ENCODE measurements at places on chromosomes 3 and 15. TPM values are rescaled to one million over a fixed set of nuclear protein-coding genes. Genes with fewer than 3 reads are reported as not detected.
A peak's percentile ranks its signal among the peaks of the same experiment; 100 is the strongest.

DNA sequence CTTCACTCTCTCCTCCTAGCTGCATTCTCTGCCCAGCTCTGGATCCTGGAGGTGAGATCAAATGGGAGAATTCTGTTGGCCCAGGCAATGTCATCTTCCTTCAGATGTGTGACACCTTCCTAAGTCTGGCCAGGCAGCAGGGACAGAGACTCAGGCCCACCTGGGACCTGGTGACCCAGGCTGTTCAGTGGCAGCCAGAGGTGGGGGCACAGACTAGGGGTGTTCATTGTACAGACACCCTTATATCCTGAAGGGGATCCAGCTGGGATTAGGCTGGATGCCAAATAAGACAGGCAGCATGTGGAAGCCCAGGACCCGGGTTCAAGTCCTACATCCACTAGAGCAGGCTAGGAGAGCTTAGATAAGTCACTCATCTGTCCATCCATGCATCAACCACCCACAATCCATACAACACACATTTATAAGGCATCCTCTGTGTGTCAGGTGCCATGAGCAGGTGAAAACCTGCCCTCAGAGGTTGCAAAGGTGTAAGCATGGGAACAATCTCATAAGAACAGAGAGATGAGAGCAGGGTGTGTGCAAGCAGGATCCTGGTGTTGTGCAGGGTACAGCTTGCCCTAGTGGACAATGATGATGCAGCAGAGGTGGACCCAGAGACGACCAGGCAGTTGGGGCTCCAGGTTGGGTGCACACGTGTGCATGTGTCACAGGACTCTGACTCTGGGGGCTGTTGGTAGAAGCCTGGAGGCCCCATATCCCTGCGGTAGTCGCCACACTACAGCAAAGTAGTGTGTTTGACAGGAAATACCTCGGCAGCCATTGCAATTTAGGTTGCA is 18.3 kb upstream of the RPL29 start:
- DNase-seq: no peak
- H3K27me3 ChIP-seq: no peaks in the 10 kb centered on the region
- H3K4me1 ChIP-seq: peaks cover 9% of the 10 kb centered on the region
- no peak overlapping the region for H3K4me3 ChIP-seq

Gene PLCB2
- total RNA-seq: 90.5 TPM

DNA sequence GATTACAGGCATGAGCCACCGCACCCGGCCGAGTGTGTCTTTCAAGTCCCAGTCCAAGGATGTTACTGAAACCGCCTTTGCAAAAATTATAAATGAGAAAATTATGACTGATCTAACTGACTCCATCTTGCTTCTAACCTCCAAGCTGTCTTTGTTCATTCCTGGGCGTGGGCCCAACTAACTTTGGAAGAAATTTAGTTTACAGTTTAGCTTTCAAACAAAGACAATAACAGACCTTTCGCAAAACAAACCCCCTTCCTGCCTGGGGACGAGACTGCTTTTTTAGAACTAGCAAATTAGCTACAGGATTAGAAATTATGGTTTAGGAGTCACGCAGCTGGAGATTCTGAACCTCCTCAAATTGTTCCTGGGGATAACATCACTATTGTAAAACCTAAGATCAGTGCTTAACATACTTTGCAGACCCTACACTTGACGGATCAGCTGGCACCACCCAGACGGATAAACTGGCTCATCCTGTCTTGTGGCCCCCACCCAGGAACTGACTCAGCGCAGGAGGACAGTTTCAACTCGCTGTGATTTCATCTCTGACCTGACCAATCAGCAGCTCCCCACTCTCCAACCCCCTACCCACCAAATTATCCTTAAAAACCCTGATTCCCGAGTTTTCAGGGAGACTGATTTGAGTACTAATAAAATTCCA is 23.8 kb downstream of the NANOGP8 start:
- H3K36me3 ChIP-seq: no peaks in the 10 kb centered on the region
- H3K27me3 ChIP-seq: no peaks in the 10 kb centered on the region
- no peak for DNase-seq
- no peaks in the 10 kb centered on the region for H3K4me1 ChIP-seq
- no peak overlapping the region for H3K27ac ChIP-seq

DNA sequence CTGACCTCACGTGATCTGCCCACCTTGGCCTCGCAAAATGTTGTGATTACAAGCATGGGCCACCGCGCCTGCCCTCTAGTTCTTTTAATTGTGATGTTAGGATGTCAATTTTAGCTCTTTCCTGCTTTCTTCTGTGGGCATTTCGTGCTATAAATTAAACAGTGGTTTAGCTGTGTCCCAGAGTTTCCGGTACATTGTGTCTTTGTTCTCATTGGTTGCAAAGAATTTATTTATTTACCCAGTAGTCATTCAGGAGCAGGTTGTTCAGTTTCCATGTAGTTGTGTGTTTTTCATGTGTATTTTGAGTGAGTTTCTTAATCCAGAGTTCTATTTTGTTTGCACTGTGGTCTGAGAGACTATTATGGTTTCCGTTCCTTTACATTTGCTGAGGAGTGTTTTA is 30.1 kb downstream of the MYRIP start:
- no peaks in the 10 kb centered on the region for H3K4me1 ChIP-seq
- no peak for DNase-seq
- H3K27ac ChIP-seq: no peak overlapping the region
- no peaks in the 10 kb centered on the region for H3K36me3 ChIP-seq
- no peak overlapping the region for H3K4me3 ChIP-seq
- no peaks in the 10 kb centered on the region for H3K27me3 ChIP-seq

- H3K27ac ChIP-seq: no peak overlapping the region
- no peaks in the 10 kb centered on the region for H3K4me1 ChIP-seq
- H3K36me3 ChIP-seq: no peaks in the 10 kb centered on the region
These were observed 1.0 kb upstream of the TBC1D21 start for GRCh38 chr15:73872346-73872745.

DNA sequence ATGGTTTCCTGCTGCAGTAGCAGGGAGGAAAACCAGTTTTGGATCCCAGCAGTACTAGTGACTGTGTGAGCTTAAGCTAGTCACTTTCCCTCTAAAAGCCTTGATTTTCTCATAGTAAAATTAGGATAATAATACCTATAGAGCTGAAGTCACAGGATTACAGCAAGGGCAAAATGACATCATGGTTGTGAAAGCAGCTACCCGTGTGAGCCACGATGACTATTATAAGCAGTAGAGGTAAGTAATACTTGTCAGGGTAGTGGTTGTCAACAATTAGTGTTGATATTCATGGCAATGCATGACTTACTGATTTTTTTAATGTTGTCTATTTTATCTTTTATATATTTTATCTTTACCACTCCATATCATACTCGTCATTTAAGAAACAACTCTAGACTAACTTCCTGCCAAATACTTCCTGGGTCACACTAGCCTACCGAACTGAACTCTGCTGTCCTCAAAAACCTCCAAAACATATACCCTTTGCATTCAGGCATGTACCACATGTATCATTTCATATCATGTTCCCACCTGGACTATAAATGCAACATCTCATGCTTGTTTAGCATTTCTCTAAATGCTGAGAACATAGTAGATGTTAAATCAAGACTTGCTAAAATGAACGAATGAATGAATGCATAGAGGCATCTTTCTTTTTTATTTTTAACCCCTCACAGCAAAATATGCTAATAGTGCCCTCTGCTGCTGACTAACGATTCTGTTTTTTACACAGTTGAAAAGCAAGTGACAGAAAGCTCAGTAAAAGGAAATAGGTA is 172.6 kb downstream of the P3H2 start:
- H3K4me3 ChIP-seq: no peak overlapping the region
- H3K27ac ChIP-seq: no peak overlapping the region
- H3K36me3 ChIP-seq: no peaks in the 10 kb centered on the region

- H3K4me3 ChIP-seq: peak within 1 kb of the TSS; percentile 59
- H3K27me3 ChIP-seq: peaks cover 32% of the 10 kb centered on the region
- H3K36me3 ChIP-seq: no peaks in the 10 kb centered on the region
- DNase-seq: peak; percentile 72
- H3K27ac ChIP-seq: no peak within 1 kb of the TSS
These were observed at the start of gene ESYT3 for GRCh38 chr3:138434276-138434874. Gene ESYT3 (plus strand): TSS chr3:138434616. CDS start chr3:138434799, 183 bp downstream.

- H3K4me1 ChIP-seq: peaks cover 5% of the 10 kb centered on the region
- H3K4me3 ChIP-seq: no peak overlapping the region
- no peaks in the 10 kb centered on the region for H3K36me3 ChIP-seq
- no peak overlapping the region for H3K27ac ChIP-seq
- peaks cover 42% of the 10 kb centered on the region for H3K27me3 ChIP-seq
These were observed 121.2 kb downstream of the TLE3 start for GRCh38 chr15:69976366-69976994.

- no peak for DNase-seq
- no peak within 1 kb of the TSS for H3K4me3 ChIP-seq
- no peaks in the 10 kb centered on the region for H3K36me3 ChIP-seq
- peaks cover 9% of the 10 kb centered on the region for H3K27me3 ChIP-seq
These were observed at the start of gene ACP3 for GRCh38 chr3:132317229-132317948. Gene ACP3 (plus strand): TSS chr3:132317407. CDS start chr3:132317457, 50 bp downstream.

Gene SLC28A1
- total RNA-seq: not detected

Gene WDR49
- total RNA-seq: not detected

GRCh38 chr3:29314727-29315088 is 33.8 kb downstream of the RBMS3 start:
- H3K4me1 ChIP-seq: no peaks in the 10 kb centered on the region
- no peaks in the 10 kb centered on the region for H3K36me3 ChIP-seq
- no peak overlapping the region for H3K27ac ChIP-seq
- no peaks in the 10 kb centered on the region for H3K27me3 ChIP-seq
- DNase-seq: no peak

DNA sequence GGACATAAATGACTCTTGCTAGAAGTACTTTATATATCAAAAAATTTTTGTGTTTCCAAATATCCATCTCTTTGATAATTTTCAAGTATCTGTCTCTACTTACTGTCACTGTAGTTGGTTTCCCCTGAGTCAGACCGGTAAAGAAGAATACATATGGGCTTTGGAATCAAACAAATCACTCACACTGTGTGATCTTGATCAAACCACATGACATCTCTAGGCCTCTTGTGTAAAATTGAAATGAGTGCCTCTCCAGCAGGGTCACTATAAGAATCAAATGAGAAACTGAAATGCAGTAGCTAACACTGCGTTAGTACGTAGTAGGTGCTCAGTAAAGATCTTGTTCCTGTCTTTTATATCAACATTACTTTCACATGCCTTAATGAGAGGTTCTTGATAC is 314.6 kb upstream of the STT3B start:
- no peak for DNase-seq
- H3K4me3 ChIP-seq: no peak overlapping the region
- peaks cover 4% of the 10 kb centered on the region for H3K36me3 ChIP-seq
- H3K27me3 ChIP-seq: no peaks in the 10 kb centered on the region

Gene GOLGA6B
- total RNA-seq: not detected

DNA sequence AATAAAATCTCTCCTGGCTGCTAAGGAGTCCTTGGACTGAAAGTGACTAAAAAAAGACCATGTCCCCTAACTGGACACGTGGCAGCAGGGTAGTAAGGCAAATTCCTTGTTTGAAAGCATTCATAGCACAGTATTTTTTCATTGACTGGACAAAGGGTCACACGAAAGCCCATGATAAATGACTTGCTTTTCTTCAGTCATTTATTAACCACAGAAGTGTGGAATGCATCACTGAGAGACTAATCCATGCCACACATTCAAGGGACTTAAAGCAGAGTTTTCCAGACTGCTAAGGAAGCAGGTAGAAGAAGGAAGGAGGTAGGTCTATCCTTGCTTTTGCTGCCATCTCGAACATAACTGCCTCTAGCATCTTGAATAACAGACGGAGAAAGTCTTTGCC is 31.2 kb downstream of the CASR start:
- no peak for DNase-seq
- no peak overlapping the region for H3K27ac ChIP-seq
- H3K4me1 ChIP-seq: no peaks in the 10 kb centered on the region
- H3K36me3 ChIP-seq: no peaks in the 10 kb centered on the region

DNA sequence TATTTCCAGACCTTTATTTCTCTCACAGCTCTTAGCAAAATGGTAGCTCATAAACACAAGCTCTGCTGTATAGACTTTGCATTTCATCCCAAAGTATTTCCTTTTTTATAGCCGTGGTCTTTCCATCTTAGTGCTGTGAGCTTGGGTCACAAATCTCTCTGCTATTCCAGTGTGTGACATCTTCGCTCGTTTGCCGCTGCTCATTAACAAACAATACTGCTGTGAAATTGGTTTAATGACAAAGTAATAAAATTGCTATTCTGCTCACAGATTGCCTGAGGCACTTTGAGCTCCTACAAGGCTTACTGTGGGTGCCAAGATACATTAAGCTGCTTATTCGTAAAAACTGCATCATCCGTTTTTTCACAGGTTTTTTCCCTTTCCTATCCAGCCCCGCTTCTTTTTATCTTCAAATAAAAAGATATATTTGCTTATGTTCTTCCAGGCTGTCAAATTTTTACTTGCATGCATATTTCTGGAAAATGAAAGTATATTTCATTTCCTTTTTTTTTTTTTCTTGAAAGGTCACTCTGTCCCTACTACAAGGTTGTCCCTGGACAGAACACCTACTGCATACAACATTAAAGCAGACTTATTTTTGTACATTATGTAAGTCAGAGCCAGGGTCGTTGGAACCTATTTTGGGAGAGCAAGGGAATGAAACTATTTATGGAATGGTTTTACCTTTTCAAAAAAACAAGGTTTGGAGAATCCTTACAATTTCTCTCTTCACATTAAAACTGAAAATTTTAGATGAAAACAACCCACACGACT is 174.5 kb downstream of the MEIS2 start:
- H3K4me3 ChIP-seq: no peak overlapping the region
- no peaks in the 10 kb centered on the region for H3K27me3 ChIP-seq

Gene SPINK8
- total RNA-seq: not detected

- H3K4me3 ChIP-seq: no peak overlapping the region
- no peak for DNase-seq
- H3K27me3 ChIP-seq: no peaks in the 10 kb centered on the region
- peaks cover 51% of the 10 kb centered on the region for H3K4me1 ChIP-seq
- no peak overlapping the region for H3K27ac ChIP-seq
These were observed 7.6 kb downstream of the NSUN3 start for GRCh38 chr3:94070341-94070911.

DNA sequence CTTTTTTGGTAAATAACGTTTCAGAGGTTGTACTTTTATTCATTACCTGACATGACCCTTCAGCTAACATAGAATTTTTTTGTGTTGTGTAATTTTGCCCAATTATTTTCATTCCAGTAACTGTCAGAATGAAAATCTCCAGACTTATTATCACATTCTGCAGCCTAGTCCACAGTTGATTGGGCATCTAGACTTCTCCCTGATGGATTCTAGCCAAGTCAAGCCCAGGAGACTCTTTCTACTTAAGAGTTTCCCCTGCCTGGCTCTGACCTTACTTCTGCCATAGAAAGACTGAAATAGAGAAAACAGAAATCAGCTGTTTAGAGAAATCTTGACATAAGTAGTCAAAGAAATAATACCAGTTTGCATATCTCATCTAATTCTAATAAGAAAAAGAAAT is 82.9 kb upstream of the CDAN1 start:
- no peak overlapping the region for H3K4me3 ChIP-seq
- no peaks in the 10 kb centered on the region for H3K36me3 ChIP-seq
- no peak for DNase-seq
- H3K4me1 ChIP-seq: no peaks in the 10 kb centered on the region
- H3K27me3 ChIP-seq: no peaks in the 10 kb centered on the region

- no peak overlapping the region for H3K27ac ChIP-seq
- no peaks in the 10 kb centered on the region for H3K27me3 ChIP-seq
- H3K4me3 ChIP-seq: no peak overlapping the region
These were observed 30.1 kb upstream of the SLC24A5 start for GRCh38 chr15:48090666-48091065.
